Activated naive CD8-positive, alpha-beta T cell treated with anti-CD3 and anti-CD28 coated beads, Interleukin-2, amount 50 U/mL, for 24 hours (primary cell): ENCODE measurements at places on chromosomes 4 and X.

GRCh38 chr4:118955515-118955914 is 66.9 kb downstream of the SYNPO2 start:
- H3K4me3 ChIP-seq: no peak overlapping the region
- DNase-seq: no peak
- H3K4me1 ChIP-seq: no peaks in the 10 kb centered on the region
- no peaks in the 10 kb centered on the region for H3K36me3 ChIP-seq
- no peak overlapping the region for H3K27ac ChIP-seq

DNA sequence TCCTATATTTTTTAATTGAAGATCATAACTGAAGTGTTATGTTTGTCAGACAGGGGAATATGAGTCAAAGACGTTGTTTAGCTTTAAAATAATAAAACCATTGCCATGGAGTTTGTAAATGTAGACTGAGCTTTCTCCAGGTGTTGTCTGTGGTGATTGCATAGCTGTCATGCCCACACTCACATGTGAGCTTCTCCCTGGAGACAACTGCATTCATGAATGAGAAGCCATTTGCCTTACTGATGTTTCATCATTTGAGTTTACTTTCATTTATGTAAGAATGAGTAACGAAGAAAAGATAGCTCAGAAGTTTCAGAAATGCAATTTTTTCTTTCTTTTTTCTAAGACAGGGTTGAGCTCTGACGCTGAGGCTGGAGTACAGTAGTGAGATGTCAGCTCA is 339.1 kb downstream of the GALNTL6 start:
- H3K4me3 ChIP-seq: no peak overlapping the region
- H3K4me1 ChIP-seq: no peaks in the 10 kb centered on the region
- no peaks in the 10 kb centered on the region for H3K27me3 ChIP-seq
- DNase-seq: no peak
- H3K36me3 ChIP-seq: no peaks in the 10 kb centered on the region

- no peak for DNase-seq
- no peaks in the 10 kb centered on the region for H3K4me1 ChIP-seq
- H3K27me3 ChIP-seq: no peaks in the 10 kb centered on the region
Observed at GRCh38 chrX:113920661-113921060, 663.2 kb upstream of the HTR2C start.

DNA sequence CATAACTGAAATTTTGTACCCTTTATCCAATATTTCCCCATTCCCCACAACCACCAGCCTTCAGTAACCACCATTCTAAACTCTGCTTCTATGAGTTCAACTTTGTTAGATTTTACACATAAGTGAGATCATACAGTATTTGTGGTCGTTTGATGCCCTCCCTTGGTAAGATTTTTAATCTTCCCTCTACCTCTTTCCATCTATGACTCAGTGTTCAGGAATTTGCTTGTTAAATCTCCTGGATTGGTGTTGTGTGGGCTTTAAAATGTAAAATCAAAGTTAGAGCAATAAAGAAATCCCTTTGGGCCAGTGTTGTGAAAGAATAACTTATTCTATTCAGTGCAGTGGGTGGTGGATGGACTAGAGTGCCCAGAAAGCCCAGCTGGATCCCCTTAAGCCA is 37.4 kb downstream of the SLC16A2 start:
- H3K4me1 ChIP-seq: peaks cover 2% of the 10 kb centered on the region
- peaks cover 2% of the 10 kb centered on the region for H3K27me3 ChIP-seq
- no peak overlapping the region for H3K4me3 ChIP-seq
- DNase-seq: no peak
- no peaks in the 10 kb centered on the region for H3K36me3 ChIP-seq
- H3K27ac ChIP-seq: no peak overlapping the region

GRCh38 chr4:168097161-168097560 is 4.8 kb downstream of the ANXA10 start:
- no peak overlapping the region for H3K27ac ChIP-seq
- H3K4me1 ChIP-seq: no peaks in the 10 kb centered on the region
- H3K36me3 ChIP-seq: no peaks in the 10 kb centered on the region
- DNase-seq: no peak

- H3K4me3 ChIP-seq: no peak overlapping the region
- no peak overlapping the region for H3K27ac ChIP-seq
- H3K27me3 ChIP-seq: no peaks in the 10 kb centered on the region
- no peaks in the 10 kb centered on the region for H3K36me3 ChIP-seq
Observed at GRCh38 chrX:55201930-55202579, 18.1 kb upstream of the PAGE5 start.

DNA sequence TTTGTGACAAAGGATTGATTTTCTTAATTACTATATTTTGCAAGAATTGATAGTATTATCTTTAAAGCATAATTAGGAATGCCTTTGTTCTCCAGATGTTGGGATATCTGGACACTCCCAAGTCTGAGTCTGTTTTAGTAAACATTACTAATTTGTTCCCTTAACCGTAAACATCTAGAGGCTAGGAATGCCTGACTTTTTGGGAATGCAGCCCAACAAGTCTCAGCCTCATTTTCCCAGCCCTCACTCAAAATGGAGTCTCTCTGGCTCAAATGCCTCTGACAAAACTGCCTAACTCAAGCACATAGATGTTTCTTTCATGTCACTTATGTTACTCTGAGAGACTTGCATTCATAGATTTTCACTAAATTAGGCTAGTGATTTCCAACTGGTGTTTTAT is 297.0 kb upstream of the CLNK start:
- no peak for DNase-seq
- no peaks in the 10 kb centered on the region for H3K27me3 ChIP-seq
- peaks cover 16% of the 10 kb centered on the region for H3K4me1 ChIP-seq
- H3K4me3 ChIP-seq: no peak overlapping the region
- H3K36me3 ChIP-seq: no peaks in the 10 kb centered on the region
